ENCODE measurements at places on chromosomes 2 and 18.
A peak's percentile ranks its signal among the peaks of the same experiment; 100 is the strongest.

DNA sequence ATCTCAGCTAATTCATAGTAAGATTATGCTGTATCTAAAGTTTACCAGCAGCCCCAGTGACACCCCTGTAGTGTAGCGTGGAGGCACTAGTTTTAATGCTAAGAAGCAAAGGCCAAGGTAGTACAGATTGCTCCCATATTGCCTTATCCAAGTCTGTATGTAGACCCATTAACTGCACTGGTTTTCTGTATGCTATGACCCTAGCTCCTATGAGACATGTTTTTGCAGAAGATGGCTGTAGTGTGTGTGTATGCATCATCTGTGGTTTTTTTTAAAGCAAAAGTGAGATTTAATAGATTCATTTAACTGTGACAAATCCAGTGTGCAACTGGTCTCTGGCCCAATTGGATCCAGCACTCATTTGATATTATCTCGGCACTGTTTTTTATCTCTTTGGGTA lies 86.5 kb downstream of the HAUS1 start:
- no peak for DNase-seq

- DNase-seq = peak; percentile 59
Observed at GRCh38 chr2:237731663-237732062, 66.9 kb upstream of the RBM44 start.

GRCh38 chr18:32208023-32208422 lies 18.2 kb downstream of the MEP1B start:
- DNase-seq = no peak

DNA sequence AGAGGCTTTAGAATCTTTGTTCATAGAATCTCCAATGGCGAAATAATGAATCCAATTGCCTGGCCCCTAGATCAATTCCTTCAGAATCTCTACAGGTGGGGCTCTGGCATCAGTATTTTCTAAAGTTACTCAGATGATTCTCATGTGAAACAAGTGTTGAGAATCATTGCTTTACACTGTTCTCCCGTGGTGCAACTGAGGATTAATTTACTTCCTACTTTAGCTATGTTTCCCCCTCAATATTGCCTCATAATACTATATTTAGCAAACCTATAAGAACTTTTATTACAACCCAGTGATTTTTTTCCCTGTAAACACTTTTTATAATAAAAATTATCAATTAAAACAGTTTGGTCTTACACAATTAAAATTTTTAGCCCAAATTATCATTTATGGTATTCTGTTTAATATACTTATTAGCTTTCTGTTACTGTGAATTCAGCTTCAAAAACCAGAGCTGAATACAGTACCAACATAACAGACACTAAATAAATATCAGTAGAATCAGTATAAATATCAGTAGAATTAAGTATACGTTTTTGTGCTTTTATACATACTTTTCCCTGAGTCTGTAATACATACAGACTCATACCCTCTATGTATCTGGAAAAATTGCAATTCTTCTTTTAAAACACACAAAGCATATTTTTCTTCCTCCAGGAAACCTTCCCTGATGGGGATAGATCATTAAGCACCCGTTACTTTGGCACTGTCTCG lies 20.8 kb downstream of the SLC38A11 start:
- DNase-seq = peak; percentile 20

DNA sequence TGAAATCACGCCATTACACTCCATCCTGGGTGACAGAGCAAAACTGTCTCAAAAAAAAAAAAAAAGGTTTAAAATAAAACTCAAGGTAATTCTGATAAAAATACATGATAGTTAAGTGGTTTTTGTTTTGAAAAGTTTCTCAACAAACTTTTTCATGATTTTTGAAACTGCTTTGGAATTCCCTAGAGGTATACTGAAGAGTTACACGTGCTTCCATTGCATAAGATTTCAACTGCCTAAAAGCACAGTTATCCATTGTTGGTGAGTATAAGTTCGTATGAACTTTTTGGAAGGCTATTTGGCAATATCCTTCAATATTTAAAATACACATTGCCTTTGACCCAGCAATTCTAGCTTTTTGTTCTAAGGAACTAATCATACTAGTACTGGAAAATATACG lies 74.9 kb downstream of the USP34 start:
- no peak for DNase-seq

DNA sequence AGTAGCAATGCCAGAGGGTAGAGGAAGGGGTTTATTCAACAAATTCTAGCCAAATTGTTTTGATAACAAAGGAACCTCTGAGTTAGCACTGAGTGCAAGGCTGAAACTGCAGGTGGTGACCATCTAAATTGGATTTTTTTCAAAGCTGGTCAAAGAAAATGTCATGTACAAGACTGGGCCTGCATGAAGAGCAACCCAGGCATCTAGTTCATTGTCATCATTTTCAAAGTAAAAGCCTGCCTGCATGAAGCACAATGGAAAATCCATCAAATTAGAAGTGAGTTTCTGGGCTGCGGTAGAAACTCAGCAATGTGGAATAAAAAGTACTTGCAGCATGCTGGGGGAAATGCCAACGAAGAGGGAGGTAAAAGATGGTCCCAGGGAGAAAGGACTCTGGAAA lies 80.8 kb upstream of the PPP1CB start:
- DNase-seq = no peak

DNA sequence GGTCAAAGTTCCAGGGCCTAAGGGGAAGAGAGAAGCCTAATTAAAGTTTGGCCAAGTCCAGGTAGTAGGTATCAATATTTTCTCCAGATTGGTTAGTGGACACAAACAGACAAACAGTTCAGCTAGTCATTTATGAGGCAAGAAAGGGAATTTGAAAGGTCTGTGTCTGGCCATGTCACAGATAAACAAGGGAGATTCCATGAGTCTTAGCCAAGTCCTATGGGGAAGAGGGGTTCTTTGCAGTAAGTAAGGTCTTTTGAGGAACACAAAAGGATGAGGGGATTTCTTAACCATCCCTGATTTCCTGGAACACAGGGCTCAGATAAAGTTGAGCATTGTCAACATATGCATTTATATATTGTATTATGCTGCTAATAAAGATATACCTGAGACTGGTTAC lies 310.8 kb downstream of the PLCL1 start:
- no peak for DNase-seq

- peak; percentile 69 for DNase-seq
Observed at GRCh38 chr18:31977270-31977872, 34.4 kb upstream of the TRAPPC8 start.

DNA sequence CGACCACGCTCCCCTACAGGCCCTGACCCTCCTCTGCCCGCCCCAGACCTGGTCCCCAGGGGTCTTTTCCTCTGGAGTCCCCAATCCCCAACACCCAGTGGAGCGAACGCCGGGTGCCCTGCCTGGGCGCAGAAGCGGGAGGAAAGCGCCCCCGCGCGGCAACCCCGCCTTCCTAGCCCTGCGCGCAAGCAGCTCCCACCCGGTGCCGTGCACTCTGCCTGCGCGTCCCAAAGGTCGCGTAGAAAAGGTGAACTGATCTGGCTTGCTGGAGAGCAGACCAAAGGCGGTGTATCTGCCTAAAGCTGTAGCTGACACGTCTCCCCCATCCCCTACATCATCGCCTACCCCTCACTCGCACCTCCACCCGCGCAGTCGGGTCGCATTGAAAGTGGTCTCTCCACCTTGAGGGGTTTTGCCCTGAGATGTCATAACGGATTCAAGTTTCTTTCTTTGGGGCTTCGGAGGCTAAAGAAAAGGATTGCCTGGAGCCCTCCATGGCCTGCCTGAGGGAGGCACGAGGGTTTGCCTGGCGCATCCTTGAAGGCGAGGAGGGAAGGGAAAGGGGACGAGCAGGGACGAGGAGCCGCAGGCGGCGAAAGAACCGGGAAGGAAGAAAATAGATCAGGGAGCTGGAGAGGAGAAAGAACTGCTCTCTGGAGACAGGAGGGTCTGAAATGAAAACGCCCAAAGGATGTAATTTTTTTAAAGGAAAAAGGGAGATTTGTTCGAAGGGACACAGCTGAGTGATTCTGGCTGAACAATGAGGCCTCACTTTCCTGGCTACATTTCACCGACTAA lies 5.8 kb downstream of the GAD1 start:
- DNase-seq = peak; percentile 66

- no peak for DNase-seq
Observed at GRCh38 chr2:188798159-188798558, 176.0 kb upstream of the COL3A1 start.

GRCh38 chr2:143451642-143452281 lies 322.5 kb downstream of the ARHGAP15 start:
- DNase-seq = peak; percentile 46

Measured in hematopoietic multipotent progenitor cell treated with erythropoietin and hydrocortisone succinate and interleukin-3 and kit ligand, for 6 days (in vitro differentiated cells).